MG63 (cell line): ENCODE measurements at places on chromosomes 1 and 21.
A peak's percentile ranks its signal among the peaks of the same experiment; 100 is the strongest.

GRCh38 chr1:168585191-168585590, 8.8 kb downstream of the XCL1 start:
- no peak for DNase-seq

GRCh38 chr1:115068826-115069585, 20.3 kb downstream of the TSPAN2 start:
- peak; percentile 97 for DNase-seq

DNA sequence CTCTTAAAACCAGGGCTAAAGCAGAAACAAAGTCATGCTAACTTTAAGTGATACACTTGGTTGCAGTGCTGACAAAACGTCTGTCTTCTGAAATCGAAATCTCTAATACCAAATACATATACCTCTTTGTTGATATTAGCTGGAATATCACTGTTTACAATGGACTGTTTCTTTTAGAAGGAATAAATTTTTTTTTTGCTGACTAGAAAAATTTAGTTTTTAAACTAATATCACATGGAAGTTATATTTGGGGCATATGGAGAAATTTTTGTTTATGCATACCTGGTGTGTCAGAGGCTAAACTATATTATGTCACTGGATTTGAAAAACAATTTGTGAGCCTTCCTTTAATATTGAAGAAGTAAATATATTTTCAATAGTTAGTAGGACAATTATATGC, 39.1 kb downstream of the USP25 start:
- DNase-seq: no peak

- no peak for DNase-seq
These were observed 72.6 kb upstream of the PGBD5 start for GRCh38 chr1:230498704-230499103.

GRCh38 chr1:154176337-154176736, 15.6 kb downstream of the TPM3 start:
- peak; percentile 35 for DNase-seq

GRCh38 chr1:208007319-208007937, 96.5 kb upstream of the CD34 start:
- no peak for DNase-seq

DNA sequence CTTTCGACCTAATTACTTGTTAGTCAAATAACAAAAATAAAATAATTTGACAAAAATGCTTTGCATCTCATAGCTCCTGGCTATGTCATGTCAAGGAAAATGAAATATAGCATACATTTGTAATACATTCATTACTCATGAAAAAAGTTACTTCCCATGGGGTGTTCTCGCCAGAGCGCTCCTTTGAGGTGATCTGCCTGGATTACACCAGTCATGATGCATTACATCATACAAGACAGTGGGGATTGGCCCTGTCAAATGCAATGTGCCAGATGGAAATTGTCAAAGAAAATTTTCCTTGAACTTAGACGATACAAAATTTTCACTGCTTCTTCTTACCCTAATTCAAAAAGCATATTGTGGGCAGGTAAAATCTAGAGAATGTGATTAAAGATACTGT, 215.6 kb upstream of the B3GALT2 start:
- no peak for DNase-seq

DNA sequence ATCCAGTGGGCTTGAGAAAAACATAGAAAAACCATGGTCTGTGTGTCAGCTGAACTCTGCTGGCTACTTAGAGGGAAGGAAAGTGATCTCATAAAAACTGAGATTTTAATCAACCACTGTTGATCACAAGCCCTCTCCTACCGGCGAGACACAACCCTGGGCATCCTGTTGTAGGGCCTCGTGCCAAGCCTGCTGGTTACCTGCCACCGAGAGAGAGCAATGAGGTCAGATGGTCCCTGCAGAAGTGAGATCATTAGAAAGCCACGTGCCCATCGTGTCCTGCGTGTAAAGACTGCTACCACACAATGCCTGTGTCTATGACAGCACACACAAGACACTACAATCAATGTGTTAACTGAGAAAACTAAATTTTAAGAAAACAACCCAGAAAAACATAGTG, 41.7 kb upstream of the GPR153 start:
- DNase-seq: no peak

DNA sequence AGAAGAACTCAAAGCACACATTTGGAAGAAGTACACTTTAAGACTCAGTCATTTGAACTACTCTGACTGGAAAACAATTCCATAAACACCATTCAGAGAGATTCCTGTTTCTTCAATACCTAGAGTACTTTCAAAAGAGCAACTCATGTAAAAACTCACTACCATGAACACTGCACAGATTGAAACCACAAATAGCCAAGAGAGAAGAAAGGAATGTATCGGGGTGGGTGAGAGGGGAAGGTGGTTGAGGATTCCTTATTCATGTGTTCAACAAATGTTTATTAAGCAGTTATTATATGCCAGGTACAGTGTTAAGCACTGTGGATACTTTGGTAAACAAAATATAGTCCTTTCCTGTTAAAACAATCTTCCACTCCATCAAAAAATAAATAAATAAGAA, 64.7 kb downstream of the NRIP1 start:
- no peak for DNase-seq

DNA sequence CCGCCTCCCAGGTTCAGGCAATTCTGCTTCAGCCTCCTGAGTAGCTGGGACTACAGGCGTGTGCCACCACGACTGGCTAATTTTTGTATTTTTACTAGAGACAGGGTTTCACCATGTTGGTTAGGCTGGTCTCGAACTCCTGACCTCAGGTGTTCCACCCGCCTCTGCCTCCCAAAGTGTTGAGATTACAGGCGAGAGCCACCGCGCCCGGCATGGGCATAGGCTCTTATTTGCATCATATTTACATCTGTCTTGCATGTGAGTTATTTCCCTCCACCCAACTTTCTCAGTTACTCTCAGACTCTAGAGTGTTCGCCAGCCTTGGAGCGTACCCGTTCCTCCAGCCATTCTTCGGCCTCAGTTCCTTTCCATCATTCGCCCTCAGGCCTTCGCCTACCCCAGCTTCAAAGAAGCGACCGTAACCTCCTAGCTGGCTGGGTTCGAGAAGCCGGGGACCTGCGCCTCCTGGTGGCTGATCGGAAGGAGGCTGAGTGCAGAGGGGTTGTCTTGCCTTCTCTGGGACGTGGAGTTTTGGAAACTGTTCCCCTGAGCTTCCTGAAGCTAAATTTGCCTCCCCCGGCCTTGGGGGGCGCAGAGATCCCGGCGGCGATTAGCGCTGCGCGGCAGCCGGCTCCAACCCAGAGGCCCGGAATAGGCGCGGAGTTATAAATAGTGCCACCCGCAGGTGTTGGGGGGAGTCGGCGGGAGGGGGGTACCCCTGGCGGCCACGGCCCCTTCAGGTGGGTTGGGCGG, 3.6 kb upstream of the ZBTB7B start:
- peak; percentile 67 for DNase-seq

- DNase-seq: peak; percentile 61
These were observed 3.9 kb upstream of the CDC42 start for GRCh38 chr1:22048351-22049192.

DNA sequence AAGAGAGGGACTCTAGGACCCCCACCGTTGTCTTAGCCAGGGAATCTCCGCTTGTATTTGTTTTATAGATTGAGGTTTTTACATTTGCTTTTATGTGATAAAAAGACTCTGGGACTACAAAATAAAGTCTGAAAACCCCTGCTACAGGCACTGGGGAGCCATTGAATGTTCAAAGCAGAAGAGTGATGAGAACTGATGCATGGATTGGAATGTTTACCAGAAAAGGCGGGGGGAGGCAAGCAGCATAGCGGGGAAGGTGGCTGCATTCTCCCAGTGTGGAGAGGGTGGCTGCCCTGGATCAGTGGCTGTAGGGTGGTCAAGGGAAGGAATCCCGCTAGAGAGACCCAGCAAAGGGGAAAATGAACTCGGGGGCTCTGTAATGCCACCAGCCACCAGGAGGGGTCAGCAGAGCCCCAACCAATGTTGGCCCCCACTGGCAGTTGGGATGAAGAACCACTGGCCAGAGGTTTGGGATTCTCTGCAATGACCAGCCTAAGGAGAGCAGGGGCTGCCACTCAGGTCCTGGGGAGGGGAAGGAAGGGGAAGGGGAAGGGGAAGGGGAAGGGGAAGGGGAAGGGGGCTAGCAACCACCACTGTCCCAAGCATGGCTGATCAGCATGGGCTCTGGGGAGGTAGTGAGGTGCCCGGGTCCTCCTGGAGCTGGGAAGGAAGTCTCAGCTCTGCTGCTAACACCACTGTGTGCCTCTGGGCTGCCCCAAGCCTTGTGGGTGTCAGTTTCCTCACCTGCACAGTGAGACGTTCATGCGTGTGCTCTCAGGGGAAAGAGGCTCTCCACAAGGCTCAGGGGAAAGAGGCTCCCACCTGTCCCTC, 19.2 kb upstream of the PEF1 start:
- peak; percentile 18 for DNase-seq

DNA sequence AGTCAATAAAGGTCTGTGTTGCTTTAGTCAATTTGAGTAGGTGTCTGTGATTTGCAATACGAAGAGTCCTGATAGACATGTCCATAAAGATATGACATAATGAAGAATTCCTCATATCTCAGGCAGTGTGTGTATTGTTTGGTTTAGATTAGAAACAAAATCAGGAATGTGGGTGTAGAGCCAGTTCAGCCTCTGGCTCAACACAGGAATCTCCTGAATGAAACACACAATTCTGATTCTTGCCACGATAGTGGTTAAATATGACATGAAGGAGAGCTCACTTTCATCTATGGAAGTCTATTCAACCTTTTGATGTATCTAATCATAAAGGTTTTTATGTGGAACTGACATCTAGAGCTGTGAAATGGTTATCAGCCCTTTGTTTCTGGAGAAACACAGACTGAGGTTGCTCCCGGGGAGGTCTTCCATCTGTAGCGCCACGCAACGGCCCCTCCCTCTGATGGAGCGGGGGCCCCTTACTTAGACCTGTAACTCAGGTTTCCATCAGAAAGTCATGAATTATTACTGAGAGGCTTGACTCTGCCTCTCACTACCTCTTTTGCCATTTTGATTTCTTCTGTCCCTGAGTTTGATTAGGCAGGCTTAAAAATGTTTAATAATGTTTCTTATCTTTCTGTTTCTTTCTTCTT, 19.5 kb downstream of the TSPAN2 start:
- DNase-seq: no peak

- DNase-seq: no peak
These were observed 4.0 kb downstream of the EPS8L3 start for GRCh38 chr1:109759513-109760334.

DNA sequence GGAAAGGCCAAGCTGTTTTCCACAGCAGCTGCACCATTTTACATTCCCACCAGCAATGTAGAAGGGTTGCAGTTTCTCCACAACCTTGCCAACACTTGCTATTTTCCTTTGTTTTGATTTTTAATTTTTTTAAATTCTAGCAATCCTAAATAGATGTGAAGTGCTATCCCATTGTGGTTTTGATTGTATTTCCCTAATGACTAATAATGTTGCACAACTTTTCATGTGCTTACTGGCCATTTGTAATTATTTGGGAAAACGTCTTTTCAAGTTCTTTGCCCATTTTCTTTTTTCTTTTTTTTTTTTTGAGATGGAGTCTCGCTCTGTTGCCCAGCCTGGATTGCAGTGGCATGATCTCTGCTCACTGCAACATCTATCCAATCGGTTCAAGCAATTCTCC, 53.9 kb downstream of the VCAM1 start:
- DNase-seq: no peak

GRCh38 chr1:153688276-153688675, 9.8 kb downstream of the NPR1 start:
- no peak for DNase-seq

DNA sequence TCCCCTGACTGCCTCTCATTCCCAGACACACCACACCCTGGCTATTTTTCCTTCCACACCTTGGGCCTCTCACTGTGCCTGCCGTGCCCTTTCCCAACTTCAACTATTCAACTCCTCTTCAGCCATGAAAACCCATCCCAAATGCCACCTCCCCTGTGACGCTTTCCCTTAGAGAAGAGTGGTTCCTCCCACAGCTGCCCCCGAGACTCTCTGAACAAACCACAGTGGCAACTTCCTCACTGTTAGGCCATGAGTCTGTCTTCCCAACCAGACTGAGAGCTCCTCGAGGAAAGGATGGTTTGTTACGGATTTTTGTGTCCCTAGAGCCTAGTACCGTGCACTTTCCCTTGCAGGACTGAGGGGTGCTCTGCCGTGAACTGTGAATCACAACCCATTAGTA, 59.2 kb downstream of the LRRN2 start:
- DNase-seq: no peak

DNA sequence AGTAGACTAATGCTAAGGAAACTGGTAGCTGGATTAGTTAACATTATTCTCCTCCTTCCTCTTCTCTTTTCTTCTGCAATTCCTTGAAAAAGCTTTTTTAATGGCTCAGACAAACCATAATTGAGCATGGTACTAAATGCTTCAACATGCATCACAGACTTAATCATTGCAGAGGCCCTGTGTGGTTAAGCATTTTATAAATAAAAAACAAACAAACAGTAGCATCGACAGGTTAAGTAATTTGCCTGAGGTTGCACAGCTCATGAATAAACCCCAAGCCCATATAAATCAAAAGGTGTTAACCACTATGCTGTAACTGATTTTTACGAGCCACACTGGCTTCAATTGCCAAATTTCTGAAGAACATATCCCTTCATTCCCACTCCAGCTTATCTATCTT, 462.1 kb downstream of the LMO4 start:
- no peak for DNase-seq

DNA sequence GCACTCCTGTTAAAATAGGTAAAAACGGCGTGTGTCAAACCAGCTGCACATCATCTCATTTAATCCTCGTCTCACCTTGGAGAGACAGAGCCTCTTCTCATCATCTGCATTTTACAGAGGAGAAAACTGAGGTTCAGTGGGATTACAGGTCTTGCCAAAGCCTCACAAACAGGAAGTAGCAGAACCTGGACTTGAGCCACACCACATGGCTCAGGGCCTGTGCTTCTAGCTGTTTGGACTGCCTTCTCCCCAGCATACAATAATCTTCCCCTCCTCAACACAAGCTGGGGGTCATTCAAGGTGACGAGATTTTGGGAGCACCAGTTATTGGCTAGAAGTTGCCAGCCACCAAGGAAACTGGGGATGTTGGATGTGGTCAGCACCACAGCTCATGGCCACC, 167.9 kb upstream of the ZC3H12A start:
- no peak for DNase-seq

DNA sequence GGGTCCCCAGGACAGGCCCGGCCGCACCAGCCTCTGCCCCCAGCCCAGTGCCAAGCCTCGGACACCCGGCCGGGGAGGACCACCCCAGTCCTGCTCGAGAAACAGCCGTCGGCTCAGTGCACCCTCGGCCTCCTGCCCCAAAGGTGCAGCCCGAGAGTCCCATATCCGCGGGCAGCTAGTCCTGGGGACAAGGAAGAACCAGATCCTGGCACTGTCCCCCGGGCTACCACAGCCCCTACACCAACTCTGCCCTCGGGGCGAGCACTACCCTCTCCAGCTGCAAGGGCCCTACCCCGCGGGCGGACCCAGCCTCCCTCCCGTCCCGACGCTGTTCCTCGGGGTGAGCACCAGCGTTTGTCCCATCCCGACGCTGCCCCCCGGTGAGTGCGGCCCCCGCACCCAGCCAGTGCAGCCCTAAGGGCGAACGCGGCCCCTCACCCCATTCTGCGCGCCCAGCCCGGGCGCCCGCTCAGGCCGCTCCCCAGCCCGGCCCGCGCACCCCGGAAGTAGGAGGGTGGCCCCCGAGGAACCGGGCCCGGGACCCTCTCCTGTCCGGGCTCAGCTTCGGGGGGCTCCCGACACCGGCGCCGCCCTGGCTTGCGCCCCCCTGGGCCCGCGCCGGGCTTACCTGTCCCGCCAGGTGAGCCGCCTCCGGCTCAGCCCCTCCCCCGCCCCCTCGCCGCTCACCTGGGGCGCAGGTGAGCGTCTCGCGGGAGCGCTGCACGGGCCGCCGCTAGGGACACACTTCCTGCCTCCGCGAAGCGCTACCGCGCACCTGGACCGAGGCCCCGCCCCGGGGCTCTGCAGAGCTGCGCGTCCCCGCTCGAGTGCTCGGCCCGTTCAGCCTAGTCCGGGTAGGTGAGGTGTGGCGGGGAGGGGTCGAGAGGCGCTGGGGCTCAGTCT, at the start of gene KDF1:
Gene KDF1 (minus strand): TSS at position 747 of the 903 bp plus-strand sequence. CDS start 8,088 bp downstream, outside the sequence.
- no peak for DNase-seq
